Purkinje cell (primary cell): ENCODE measurements at places on chromosomes 1 and 21. TPM values are rescaled to one million over a fixed set of nuclear protein-coding genes. Genes with fewer than 3 reads are reported as not detected.

Gene HAO2
- not detected in 2 replicates for polyA plus RNA-seq

Gene ADIPOR1
- 67.0 and 69.0 TPM in 2 replicates for polyA plus RNA-seq

Gene SPAG17
- polyA plus RNA-seq = 3.6 and 6.1 TPM in 2 replicates

Gene PTAFR
- polyA plus RNA-seq = not detected in 2 replicates

Gene RPS6KC1
- 17.9 and 19.2 TPM in 2 replicates for polyA plus RNA-seq

Gene AGBL4
- 4.8 and 5.3 TPM in 2 replicates for polyA plus RNA-seq

Gene CD52
- polyA plus RNA-seq = 2.4 TPM in 1 of 2 replicates, not detected in the other

Gene SETSIP
- polyA plus RNA-seq = not detected in 2 replicates

Gene LEFTY2
- not detected in 2 replicates for polyA plus RNA-seq

Gene FCAMR
- polyA plus RNA-seq = not detected in 2 replicates

Gene OR2T35
- not detected in 2 replicates for polyA plus RNA-seq

Gene TMPRSS15
- not detected in 2 replicates for polyA plus RNA-seq

Gene GUCA2A
- not detected in 2 replicates for polyA plus RNA-seq

Gene PGLYRP3
- polyA plus RNA-seq = not detected in 2 replicates

Gene GJA4
- polyA plus RNA-seq = not detected in 2 replicates

Gene C1orf185
- not detected in 2 replicates for polyA plus RNA-seq

Gene PLA2G2F
- not detected in 2 replicates for polyA plus RNA-seq

Gene C1orf21
- polyA plus RNA-seq = 3.7 and 8.3 TPM in 2 replicates

Gene RABGGTB
- polyA plus RNA-seq = 110 and 129 TPM in 2 replicates

Gene LCE3D
- polyA plus RNA-seq = not detected in 2 replicates

Gene TRIM17
- polyA plus RNA-seq = 0.51 TPM in 1 of 2 replicates, not detected in the other

Gene OR6K3
- polyA plus RNA-seq = not detected in 2 replicates

Gene CSDE1
- polyA plus RNA-seq = 299 and 341 TPM in 2 replicates

Gene TP53BP2
- polyA plus RNA-seq = 16.9 and 17.1 TPM in 2 replicates

Gene AKR1A1
- 41.7 TPM in 2 replicates for polyA plus RNA-seq

Gene EXTL1
- polyA plus RNA-seq = 0.50 TPM in 1 of 2 replicates, not detected in the other

Gene OR10J1
- not detected in 2 replicates for polyA plus RNA-seq

Gene TNFSF4
- 0.63 TPM in 1 of 2 replicates, not detected in the other for polyA plus RNA-seq

Gene AMY1B
- polyA plus RNA-seq = not detected in 2 replicates

Gene POU3F1
- polyA plus RNA-seq = not detected in 2 replicates

Gene PAX7
- not detected in 2 replicates for polyA plus RNA-seq

Gene LRRC38
- not detected in 2 replicates for polyA plus RNA-seq

Gene CXADR
- polyA plus RNA-seq = 32.4 and 36.9 TPM in 2 replicates

Gene EXO1
- 1.7 and 2.2 TPM in 2 replicates for polyA plus RNA-seq

Gene ACTA1
- polyA plus RNA-seq = 1.1 and 4.0 TPM in 2 replicates

Gene ITLN2
- not detected in 2 replicates for polyA plus RNA-seq

Gene C4BPA
- polyA plus RNA-seq = 0.11 TPM in 1 of 2 replicates, not detected in the other
